T-helper 2 cell (primary cell): ENCODE measurements at places on chromosomes 3 and 15.

GRCh38 chr3:101042996-101043686 is 49.9 kb upstream of the ABI3BP start:
- DNase-seq = no peak

GRCh38 chr15:92623435-92623834 is 32.1 kb downstream of the FAM174B start:
- DNase-seq = no peak

DNA sequence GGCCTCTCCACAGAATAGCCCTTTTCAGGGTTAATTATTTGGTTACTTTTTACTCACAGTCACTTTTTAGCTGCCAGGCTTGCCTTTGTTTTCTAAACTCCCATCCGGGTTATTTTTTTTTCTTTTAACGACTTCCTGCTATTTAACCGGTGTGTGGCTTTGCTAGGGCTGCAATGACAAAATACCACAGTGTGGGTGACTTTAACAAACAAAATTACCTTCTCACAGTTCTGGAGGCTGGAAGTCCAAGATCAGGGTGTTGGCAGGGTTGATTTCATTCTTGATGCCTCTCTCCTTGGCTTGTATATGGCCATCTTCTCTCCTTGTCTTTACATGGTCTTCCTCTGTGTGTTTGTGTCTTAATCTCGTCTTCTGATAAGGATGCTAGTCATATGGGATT is 91.5 kb downstream of the IL1RAP start:
- DNase-seq = no peak

GRCh38 chr15:52790169-52790708 is at the start of gene ONECUT1:
Gene ONECUT1, minus strand, starts transcription at chr15:52790336. Its CDS starts 452 bp downstream, at chr15:52789884.
- peak; percentile 25 for DNase-seq

DNA sequence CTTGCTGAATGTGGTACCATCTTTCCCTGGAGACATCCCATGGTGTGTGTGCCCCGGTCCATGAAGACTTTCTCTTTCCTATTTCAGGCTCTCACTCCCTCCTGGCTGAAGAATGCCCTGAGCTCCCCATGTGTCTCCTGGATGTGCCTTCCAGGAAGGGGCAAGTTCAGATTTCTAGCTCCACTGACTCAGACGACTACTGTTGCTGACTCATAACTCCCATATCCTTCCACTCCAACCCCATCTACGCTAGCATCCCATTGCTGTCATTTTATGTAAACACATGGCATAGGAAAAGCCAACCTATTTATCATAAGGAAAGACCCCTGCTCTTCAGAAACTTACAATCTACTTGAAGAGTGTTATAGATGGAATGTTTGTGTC is 95.0 kb downstream of the ADCY5 start:
- DNase-seq = no peak

DNA sequence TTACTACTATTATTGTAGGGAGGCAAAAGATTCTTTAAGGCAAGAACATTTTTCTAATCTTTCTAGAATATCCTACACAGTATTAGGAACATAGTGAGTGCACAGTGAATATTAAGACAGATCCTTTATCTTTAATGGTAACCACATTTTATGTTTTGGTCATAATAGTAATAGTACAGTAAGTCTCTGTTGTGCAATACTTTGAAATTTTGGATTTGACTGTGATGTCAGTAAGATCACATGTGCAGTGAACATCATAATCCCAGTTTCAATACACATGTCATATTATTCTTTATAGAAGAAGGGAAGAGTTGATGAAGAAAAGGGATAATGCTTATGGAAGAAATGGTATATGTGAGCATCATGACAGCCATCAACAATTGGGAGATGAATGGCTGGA is 10.7 kb downstream of the STT3B start:
- DNase-seq = no peak

GRCh38 chr15:41557673-41558399 is 1.2 kb upstream of the TYRO3 start:
- peak; percentile 53 for DNase-seq

DNA sequence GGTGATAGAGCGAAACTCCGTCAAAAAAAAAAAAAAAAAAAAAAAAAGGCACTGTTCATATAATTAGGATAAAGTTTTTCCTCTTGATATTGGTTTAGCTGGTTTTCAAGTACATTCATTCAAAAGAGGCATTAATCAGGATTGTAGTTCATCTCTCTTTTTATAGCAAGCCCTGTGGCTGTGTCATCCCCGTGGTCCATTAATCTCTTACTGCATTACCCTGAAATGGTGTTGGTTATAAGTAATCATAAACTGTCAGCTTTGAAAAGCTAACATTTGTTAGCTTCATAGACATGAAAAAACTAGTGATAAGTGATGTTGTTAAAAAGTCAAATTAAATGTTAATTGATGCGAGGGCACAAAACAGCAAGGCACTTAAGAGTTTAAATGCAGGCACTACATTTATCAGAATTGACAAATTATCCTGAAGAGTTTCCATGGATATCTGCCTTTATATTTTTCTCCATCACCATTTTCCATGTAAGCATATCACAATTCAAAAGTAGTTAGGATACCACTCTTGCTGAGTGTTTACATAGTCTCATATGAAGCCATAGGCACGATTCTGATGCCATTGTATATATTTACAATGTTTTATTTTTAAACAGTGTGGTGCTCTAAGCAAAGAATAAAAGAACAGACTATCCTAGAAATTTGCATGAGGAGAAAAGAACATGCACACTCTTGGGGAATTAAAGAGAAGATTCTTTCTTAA is 193.1 kb downstream of the OTOL1 start:
- DNase-seq = no peak

DNA sequence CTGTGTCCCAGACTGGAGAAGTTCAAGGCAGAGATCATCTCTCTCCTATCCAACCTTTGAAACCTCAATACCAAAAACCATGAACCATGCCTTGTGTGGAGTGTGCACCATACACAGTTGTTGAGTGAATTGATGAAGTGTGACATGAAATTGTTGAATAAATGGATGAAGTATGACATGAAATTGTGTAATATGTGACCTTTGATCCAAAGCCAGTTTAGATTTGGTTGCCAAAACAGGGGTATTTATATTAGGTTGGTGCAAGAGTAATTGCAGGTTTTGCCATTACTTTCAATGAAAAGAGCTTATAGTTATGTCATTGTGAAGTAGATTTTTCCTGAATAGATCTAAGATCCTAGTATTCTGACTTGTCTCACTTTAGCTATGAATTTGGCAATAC is 3.1 kb upstream of the MAGI1 start:
- DNase-seq = no peak

DNA sequence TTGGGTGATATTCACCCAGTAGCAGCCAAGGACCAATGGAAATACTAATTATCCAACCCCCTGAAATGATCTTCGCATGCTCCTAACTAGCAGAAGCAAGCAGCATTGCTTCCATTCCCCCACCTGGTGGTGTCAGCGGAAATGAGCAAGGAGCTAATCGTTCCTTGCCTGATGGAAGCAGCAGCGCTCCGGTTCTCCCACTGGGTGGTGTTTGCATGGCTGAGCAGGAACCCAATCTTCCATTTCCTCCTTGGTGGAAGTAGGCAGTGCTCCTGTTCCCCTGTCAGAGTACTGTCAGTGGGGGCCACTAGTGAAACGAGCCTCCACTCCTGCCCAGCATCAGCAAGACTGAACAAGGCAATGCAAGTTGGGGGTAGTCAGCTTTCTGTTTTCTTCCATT is 311.5 kb downstream of the CACNA2D3 start:
- DNase-seq = no peak

DNA sequence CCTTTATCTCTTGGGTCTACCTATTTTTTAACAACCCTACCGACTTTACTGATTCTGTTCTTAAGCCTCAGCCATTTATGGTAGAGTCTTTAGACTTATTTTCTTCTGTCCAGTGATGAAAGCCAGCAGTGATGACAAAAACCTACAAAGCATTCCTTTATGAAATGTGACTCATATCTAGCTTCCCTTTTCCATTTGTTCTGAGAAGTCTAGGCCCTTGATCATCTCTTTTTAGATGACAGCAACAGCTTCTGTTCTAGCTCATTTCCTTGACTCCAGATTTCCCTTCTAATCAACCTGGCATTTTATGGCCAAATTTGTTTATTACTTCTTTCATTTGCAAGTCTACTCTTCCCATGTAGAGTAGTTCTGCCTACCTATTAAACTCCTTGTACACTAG is 36.1 kb downstream of the CFAP44 start:
- DNase-seq = no peak

GRCh38 chr3:168134931-168135330 is 39.2 kb upstream of the GOLIM4 start:
- DNase-seq = no peak

DNA sequence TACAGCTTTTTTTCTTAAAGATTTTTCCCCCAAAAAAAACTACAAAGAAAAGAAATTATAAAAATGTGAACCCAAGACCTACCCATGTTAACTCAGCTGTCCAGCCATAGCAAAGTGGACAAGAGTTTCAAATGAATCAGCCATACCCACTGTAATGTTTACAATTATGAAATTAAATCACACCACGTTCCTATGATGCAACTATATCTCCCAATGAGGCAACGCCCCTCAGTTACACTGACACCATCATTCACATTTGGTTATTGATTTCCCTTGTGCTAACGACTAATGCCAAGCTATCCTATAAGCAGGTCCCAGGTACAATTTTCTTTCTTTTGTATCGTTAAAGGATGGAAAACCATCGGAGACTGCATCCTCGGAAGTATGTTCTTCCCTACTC is 115.1 kb upstream of the ICE2 start:
- no peak for DNase-seq

GRCh38 chr15:68852461-68852860 is 31.8 kb upstream of the ANP32A start:
- DNase-seq = no peak

DNA sequence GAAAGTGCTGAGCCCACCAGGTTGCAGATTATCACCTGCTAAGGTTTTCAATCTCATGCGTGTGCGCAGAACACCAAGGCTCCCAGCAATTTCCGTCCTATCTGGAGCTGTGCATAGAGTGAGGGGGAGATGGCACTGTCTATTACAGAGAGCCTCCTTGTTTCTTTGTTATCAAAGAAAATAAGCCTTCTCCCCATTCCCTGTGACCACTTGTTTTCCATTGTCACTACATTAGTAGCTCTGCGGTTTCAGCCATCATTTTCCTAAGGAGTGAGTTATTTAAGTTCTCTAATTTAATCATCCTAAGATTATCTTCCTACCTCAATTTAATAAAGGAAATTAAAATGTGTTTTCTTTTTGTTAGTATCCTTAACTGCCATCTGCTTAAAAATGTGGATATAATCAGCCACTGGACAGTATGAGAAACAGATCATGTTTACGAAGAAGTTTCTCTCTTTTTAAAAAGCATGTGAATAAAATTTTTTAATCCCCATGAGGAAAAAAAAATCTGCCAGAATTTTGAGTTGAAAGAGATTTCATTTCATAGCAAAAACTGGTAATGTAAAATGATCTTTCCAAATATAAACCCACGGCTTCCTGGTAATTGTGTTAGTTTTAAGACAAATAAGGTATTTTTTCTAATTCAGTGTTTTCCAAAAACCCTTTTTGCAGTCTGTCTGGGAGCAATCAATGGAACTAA is 172.3 kb upstream of the UBE2E1 start:
- no peak for DNase-seq

DNA sequence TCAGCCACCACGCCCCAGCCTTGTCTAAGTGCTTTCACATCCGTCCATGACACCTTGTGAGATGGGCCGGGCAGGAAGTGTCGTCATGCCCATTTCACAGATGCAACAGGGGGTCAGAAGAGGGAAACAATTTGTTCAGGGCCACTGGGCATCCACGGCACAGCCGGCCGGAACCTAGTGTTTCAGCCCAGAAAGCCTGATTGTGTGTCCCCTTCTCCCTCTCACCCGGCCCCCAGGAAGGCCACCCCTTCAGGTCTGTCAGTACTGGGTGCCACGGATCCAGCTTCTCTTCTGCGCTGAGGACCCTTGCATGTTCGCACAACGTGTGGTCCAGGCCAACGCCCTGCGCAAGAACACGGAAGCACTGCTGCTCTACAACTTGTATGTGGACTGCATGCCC is 15.8 kb downstream of the DNAH1 start:
- no peak for DNase-seq

GRCh38 chr3:70742081-70742480 is 429.6 kb upstream of the MDFIC2 start:
- no peak for DNase-seq

- DNase-seq = no peak
These were observed 16.5 kb downstream of the POLQ start for GRCh38 chr3:121529308-121529707.

GRCh38 chr3:122502139-122502538 is 12.6 kb downstream of the KPNA1 start:
- DNase-seq = no peak

DNA sequence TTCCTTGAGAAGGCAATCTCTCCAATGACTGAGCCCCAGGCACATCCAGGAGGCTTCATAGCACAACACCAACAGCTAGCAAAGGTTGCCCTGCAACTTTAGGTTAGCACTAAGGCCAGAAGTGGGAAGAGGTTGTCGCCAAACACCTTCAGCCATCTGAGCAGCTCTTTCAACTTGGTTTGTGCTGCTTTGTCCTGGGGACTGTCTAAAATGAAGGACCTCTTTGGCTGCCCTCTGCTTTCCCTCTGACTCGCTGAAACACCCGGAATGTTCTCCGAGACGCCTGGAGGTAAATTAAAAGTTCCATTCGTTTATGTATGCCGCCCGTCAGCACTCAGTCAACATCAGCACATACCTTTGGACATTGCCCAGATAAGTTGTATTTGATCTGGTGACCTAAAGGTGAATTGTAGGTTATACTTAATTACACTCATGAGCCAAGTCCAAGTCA is 121.2 kb upstream of the NR2F2 start:
- DNase-seq = no peak

GRCh38 chr3:18295171-18295920 is 129.8 kb downstream of the SATB1 start:
- no peak for DNase-seq

GRCh38 chr15:101206176-101206591 is 45.7 kb downstream of the CHSY1 start:
- DNase-seq = peak; percentile 20

DNA sequence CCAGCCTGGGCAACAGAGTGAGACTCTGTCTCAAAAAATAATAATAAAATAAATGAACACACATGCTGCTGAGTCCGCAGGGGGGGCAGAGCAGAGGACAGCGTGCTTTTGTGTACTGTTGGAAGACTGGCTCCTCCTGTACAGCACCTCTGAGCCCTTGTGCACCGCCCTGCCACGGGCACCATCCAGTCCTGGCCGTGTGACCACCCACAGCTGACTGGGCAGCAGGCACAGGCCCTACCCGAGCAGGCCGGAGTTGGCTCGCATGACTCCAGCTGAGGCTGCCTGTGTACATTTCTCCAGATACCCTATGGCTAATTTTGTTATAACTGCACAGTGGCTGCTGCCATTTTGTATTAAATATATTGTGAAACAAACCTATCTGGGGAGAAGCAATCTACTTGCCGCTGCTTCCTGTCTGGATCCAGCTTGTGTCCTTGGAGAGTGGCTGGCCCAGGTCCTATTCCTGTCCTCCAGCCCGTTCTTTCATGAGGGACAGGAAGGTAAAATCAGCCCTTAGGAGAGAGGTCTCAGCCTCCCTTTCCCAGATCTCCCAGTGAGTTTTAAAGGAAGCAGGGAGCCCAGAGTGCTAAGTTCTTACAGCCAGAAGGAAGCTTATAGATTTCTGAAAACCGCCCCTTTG is 14.6 kb downstream of the IVD start:
- DNase-seq = no peak
